ENCODE measurements at places on chromosomes 12 and 14.

GRCh38 chr14:76109087-76109880 lies 42.4 kb upstream of the GPATCH2L start:
- no peak for DNase-seq

DNA sequence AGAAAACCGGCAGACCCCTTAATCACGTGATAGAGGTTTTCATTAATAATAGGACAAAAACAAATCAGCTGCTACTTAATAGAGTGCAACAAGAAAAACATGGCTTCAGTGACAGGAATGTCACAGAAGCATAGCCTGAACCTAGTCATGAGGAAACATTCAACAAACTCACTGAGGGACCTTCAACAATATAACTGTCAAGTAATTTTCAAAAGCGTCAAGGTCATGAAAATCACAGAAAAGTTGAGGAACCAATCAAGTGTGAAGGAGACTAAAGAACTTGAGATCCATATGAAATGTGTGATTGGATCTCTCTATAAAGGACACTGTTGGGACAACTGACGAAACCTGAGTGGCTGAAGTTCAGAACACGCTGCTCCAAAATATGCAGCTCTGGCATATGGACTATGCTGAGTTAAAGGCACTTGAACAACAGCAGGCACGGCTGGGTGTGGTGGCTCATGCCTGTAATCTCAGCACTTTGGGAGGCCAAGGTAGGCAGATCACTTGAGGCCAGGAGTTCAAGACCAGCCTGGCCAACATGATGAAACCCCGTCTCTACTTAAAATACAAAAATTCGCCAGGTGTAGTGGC lies 16.3 kb downstream of the NDUFA12 start:
- no peak for DNase-seq

- DNase-seq: no peak
Observed at GRCh38 chr14:63897721-63898163, 44.9 kb downstream of the SYNE2 start.

- peak; percentile 26 for DNase-seq
Observed at GRCh38 chr12:51395283-51396230, 4.4 kb upstream of the GALNT6 start.

GRCh38 chr12:15306605-15307004 lies 15.7 kb upstream of the PTPRO start:
- no peak for DNase-seq

DNA sequence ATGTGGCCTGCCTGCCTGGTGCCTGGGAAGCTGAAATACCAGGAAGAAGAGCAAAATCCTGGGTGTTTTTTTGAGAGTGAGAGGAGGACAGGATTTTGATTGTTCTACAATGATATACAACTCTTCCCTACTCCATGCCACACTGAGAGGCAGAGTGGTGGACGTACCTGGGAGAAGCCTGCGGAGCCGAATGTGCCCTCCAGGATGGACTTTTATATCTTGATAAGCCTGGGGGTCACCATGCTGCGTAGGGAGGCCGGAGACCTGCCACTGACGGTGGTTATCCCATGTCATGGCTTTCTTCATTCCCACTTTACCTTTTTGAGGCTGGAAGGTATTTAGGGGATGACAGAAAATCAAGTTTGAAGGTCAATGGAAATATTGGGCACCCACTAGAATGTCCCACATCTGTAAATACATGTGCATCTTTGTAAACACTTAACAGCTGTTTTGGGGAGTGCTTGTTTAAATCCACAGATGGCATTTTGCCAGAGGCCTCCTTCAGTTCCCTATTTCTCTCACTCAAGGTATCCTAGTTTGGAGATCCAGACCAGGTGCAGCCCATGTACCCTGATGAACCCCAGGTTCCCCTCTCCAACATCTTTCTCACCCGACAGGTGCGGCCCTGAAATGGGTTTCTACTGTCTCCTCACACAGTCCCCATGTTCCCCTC lies 1.1 kb upstream of the GLT1D1 start:
- no peak for DNase-seq

- no peak for DNase-seq
Observed at GRCh38 chr12:16076557-16076956, 165.4 kb downstream of the DERA start.

DNA sequence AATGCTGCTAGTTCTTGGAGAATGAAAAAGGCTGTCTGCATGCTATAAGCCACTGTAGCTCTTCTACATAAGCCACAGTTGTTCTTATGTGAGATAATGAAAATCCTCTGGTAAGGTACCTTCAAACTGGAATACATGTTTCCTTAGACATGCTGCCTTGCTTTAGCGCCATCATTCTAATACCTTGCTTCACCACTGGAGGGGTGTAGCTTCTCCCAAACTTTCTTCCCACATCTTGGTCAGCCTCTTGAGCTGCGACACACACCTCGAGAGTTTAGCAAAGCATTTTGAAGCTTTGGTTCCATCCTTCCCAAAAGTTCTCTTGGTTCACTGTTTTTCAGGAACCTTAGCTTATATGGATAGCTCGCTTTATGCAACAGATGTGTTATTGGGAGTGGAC lies 69.5 kb downstream of the NKX2-1 start:
- DNase-seq: no peak

GRCh38 chr12:75623631-75624154 lies 112.3 kb upstream of the KRR1 start:
- no peak for DNase-seq

GRCh38 chr12:58814036-58814435 lies 106.3 kb downstream of the LRIG3 start:
- no peak for DNase-seq

GRCh38 chr12:107406932-107407331 lies 278.7 kb upstream of the PWP1 start:
- no peak for DNase-seq

GRCh38 chr12:4486980-4487379 lies 41.4 kb upstream of the FGF6 start:
- DNase-seq: no peak

DNA sequence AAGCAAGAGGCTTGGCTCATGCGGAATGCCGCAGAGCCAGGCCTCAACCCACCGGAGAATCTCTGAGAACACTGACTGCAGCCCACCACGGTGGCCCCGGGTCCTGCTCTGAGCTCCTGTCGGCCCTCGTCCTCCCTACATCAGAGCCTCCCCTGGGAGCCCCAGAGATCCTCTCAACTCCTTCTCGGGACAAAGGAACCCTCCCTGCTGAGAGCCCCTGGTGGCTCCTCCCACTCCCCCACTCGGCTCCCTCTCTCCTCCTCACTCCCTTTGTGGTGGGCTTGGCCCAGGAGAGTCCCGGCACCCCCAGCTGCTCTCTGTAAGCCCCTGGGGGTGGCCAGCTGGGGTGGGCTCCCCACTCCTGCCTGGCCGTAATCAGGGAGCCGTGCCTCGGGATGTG lies 11.1 kb upstream of the INF2 start:
- DNase-seq: no peak

- no peak for DNase-seq
Observed at GRCh38 chr12:49892084-49892731, 11.5 kb downstream of the FAIM2 start.

Data from activated CD4-positive, CD25-positive, alpha-beta regulatory T cell treated with anti-CD3 and anti-CD28 coated beads, Interleukin-2, amount 50 U/mL, for 72 hours (primary cell).